Stimulated activated effector memory CD8-positive, alpha-beta T cell treated with anti-CD3 and anti-CD28 coated beads, Interleukin-12 subunit alpha, Interleukin-12 subunit beta, amount 100 ng/mL, for 72 hours (primary cell): ENCODE measurements at places on chromosomes 1 and 21.
A peak's percentile ranks its signal among the peaks of the same experiment; 100 is the strongest.

- no peak for DNase-seq
Observed at GRCh38 chr1:36814774-36815173, 219.5 kb downstream of the GRIK3 start.

DNA sequence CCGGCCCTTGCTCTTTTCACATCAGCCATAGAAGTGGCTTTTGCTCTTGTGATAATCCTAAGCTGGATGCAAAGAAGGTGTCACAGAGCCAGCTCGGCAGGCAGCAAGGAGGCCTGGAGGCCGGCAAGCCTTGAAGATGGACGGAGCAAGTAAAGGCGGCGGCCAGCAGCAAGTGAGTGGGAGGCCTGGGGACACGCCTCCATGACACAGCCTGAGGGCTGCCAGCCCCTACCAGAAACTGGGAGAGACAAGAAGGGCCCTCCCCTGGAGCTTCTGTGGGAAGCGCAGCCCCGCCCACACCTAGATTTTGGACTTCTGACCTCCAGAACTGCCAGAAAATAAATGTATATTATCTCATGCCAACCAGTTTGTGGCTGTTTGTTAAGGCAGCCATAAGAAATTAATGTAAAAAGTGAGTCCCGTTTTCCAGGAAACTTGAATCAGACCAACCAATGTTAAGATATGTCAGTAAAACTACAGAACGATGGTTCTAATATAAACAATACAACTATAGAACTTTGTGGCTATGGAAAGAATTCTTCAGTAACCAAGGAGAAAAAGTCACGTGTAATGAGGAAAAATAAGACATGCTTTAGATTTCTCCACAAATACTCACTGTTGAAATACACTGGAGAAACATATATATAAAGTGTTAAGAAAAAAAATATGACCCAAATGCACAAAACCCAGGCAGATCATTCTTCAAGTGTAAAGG lies 49.9 kb downstream of the BACE2 start:
- DNase-seq, result no peak

DNA sequence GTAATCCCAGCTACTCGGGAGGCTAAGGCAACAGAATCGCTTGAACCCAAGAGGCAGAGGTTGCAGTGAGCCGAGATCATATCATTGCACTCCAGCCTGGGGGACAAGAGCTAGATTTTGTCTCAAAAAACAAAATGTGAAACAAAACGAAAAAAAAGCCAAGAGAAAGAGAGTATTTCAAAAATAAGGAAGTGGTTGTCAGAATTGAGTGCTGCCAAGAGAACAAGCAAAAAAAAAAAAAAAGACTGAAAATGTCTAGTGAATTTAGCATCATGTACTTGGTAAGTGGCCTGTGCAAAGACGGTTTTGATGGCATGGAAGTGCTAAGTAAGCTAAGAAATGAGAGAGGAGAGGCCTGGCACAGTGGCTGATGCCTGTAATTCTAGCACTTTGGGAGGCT lies 14.3 kb downstream of the KPNA6 start:
- DNase-seq, result no peak

- DNase-seq, result no peak
Observed at GRCh38 chr1:77385551-77385950, 103.7 kb downstream of the AK5 start.

DNA sequence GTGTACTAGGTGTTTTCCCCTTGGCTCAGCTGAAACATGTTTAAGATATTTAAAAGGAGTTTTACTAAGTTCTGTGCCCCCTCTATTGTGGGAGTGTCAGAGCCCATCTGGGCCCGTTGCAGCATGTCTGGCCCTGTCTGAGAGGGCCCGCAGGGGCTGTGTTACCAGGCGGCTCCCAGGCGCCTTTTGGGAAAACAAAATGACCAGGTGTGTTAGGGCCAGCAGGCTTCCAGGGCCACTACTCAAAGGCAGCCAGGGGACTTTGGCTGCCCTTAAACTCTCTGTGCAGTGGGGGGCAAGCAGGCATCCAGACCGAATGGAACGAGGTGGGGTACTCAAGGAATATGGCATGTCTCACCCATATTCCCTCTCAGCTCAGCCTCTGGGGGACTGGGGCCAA lies 111.7 kb downstream of the KCNN3 start:
- no peak for DNase-seq

DNA sequence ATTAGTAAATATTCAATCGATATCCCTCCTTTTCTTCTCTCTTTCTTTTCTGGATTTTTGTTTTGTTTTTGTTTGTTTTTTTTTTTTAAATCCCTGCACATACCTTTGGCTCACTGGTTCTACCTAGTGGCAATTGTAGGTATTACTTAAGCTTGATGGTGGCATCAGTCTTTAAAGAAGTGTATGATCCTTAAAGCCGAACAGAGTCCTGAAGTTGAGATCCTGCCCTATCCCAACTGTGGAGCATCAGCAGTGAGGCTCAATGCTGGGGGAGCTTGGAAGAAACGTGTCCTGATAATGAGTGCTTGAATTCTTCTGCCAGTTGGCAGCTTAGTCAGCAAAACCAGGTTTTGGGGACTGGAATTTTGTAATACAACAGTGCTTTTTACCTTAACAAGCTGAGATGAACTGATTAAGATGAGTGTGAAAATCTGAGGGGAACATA lies 60.8 kb downstream of the FASLG start:
- DNase-seq, result no peak

GRCh38 chr1:32392325-32392724 lies 1.9 kb downstream of the BSDC1 start:
- no peak for DNase-seq

DNA sequence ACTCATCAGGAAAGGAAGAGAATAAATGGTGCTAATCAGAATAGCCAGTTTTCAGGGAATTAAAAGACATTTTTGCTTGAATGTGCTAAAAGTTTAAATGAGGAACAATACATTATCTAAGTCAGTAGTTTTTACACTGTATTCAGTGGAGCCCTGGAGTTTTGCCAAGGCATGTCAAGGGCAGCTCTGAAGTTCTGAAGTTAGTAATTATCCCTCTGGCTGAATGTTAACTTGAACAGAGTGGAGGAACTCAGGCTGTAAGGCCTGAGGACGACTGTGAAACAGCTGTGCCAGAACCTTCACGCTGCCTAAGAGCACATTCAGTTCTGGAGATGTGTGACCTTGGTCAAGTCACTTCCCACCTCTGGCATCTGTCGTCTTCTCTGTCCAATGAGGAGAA lies 68.1 kb downstream of the EDEM3 start:
- no peak for DNase-seq

DNA sequence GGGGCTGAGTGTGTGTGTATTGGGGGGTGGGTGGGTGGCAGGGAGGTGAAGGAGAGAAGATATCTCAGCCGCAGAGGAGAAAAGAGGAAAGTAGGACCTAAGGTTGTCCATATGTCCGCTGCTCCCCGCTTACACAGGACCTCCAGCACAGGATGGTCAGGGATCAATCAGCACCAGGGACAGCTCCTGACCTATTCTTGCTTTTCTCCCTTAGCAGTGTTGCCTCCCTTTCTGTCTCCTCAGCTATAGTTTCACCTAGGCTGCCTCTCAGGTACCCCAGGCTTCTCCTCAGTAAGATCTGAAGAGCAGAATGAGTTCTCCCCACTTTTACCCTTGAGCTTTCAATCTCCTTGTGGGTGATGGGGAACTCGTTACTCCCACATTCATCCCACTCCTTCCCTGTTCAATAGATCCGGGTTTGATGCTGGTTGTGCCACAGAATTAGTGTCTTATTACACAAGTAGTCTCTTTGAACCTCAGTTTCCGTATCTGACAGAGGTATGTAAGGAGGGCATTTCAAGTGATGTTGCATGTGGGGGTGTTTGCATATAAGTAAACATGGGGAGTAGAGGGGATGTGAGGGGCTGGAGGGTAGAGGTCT lies 1.4 kb upstream of the DPH2 start:
- no peak for DNase-seq

DNA sequence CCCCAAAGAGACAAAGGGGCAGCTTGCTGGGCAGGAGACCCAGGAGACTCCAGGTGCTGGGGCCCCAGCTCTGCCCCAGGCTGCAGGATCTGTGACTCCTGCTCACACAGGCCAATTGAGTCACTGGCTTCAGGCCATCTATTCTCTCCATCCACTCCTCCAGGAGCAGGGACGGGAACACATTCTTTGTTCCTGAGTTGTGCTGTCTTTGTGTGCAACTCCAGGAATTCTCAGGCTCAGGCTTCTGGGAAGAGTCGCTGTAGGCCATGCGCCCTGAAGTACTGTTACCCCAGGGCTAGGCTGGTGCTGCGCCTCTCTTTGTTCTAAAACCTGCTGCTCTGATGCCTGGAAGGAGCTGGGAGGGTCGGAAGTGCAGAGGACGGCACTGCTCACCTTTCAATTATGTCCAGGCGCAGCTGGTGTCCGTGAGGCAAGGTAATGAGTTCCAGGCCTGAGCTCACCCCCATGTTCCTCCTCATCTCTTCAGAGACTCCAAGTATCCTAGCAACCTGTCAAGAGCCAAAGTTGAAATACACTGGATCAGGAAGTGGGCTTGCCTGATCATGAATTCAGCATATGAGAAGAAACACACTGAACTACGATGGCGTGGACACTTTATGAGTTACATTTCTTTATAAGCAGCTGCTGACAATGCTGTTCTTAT lies 105.9 kb downstream of the BCAR3 start:
- no peak for DNase-seq

DNA sequence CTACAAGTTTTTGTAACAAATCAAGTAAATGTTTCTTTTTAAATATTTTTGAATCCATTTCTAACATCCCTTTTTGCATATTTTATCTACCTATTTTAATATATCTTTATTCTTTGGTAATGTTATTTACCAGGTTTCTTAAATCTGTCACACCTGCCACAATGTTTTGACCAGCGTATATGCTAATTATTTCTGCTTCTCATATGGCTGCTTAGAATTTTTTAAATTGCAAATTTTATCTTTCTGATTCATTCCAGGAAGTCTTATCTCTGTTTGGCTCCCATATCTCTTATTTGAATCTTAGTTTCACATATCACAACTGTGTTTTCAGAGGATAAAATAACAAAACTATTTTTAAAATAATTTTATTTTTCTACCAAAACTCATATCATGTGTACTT lies 1411.1 kb downstream of the KCNT2 start:
- DNase-seq, result no peak

- peak; percentile 81 for DNase-seq
Observed at GRCh38 chr21:45880097-45881068, 101.2 kb upstream of the COL6A1 start.

- DNase-seq, result no peak
Observed at GRCh38 chr1:3186526-3186921, 117.5 kb downstream of the PRDM16 start.

- DNase-seq, result no peak
Observed at GRCh38 chr1:77543822-77544448, 138.5 kb downstream of the ZZZ3 start.

DNA sequence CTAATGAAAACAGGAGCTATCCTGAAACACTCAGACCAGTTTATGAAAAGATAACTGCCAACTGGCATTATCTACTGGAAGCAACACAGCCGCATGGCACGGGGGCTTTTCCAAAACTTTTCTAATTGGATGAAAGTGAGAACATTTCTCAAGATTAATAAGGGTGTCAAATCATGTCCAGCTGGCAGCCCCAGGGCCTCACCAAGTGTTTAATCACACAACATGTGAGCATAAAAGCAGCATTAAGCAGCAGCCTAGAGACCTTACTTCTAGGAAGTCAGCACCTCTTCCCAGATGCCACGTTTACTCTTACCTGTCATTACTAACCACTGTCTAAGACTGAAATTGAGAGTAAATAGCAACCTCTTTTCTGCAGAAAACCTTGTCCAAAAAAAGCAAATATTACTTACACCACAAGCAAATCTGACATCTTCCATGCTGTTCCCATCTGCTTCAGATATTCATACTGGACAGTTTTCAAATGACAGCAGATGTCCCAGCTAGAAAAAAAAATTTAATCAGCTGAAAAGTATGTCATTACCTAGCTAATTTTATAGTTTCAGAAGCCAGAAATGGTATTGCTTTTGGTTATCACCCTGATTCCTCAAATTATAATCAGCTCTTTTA lies 341.5 kb upstream of the ZP4 start:
- DNase-seq, result no peak

DNA sequence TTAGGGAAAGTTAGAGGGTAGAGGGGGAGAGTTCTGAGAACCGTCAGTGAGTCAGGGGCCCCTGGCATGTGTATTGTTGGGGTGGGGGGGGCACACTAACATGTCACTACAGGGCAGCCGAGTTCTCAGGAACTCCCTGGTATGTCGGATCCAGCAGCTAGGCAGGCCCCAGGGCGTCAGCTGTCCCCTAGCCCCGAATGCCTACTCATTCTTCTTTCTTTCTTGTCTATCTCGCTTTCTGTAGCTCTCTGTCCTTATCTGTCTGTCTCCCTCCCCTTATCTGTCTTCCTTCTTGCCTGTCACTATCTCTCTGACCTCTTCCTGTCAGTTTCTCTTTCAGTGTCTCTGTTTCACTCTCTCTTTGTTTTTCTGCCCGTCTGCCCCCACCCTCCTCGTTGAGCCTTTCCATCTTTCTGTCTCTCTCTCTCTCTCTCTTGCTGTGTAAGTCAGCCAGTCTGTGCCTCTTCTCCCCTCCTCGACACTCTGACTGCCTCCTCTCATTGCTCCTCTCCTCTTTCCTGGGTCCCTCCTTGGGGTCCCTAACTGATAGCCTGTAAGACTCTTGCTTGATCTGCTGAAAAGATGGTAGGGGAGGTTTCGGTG lies 2.4 kb downstream of the NTRK1 start:
- no peak for DNase-seq

DNA sequence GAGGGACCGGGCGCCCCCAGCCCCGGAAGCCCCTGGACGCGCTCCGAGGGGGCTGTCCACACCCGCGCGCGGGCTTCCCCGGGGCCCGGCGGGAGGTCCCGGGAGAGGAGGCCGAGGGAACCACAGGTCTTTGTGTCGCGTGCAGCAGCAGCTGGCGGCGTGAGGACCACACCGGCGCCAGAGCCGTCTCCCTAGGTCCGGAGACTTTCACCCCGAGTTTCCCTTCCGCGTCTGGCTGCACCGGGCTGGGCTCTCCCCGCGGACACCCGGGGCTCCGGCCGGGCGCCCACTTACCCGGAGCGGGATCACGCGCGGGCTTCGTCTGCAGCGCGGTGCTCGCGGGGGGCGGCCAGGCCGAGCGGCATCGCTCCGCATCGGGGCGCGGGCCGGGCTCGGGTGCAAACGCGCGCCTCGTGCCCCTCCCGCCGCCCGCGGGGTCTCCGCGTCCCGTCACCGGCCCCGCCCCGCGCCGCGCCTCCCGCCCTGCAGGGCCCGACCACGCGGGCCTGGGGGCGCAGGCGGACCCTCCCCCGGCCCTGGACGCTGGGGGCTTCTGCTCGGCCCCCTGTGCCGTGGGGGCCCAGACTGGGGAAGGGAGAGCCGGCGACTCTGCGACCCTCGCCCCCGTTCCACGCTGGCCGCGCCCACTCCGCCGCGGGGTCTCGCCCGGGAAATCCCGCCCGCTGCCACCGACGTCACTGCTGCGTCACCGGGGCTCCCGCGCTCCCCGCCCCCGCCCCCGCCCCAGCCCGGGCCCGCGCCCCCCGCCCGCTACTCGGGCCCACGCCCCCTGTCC lies at the start of gene GNG4:
Gene GNG4, minus strand, starts transcription at position 417 of the 796 bp plus-strand sequence. CDS start 65,946 bp downstream, outside the sequence.
- no peak for DNase-seq

DNA sequence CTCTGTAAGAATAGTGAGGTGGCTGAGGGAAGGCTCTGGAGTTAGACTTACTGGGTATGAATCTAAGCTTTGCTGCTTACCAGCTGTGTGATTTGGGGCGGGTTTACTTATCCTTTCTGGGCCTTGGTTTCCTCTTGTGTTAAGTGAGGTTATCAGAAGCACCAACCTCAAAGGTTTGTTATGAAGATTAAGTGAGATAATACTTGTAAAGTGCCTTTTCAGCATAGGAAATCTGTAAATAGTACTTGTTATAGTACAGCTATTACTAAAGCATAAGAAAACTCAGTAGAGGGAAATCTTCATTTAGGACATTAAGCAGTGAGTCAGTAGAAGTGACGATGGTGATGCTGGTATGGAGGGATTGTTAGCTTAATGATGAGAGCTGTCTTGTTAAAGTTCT lies 12.1 kb downstream of the HHAT start:
- DNase-seq, result no peak

- no peak for DNase-seq
Observed at GRCh38 chr1:159999204-159999603, 32.6 kb downstream of the PIGM start.
